ENCODE measurements at places on chromosomes 16 and 17.

GRCh38 chr16:50530277-50531236 lies 17.6 kb upstream of the NKD1 start:
- peak; percentile 85 for DNase-seq

- DNase-seq: no peak
These were observed 11.5 kb upstream of the KRT38 start for GRCh38 chr17:41452281-41452680.

GRCh38 chr17:15952048-15952532 lies 7.2 kb downstream of the ADORA2B start:
- DNase-seq: no peak

DNA sequence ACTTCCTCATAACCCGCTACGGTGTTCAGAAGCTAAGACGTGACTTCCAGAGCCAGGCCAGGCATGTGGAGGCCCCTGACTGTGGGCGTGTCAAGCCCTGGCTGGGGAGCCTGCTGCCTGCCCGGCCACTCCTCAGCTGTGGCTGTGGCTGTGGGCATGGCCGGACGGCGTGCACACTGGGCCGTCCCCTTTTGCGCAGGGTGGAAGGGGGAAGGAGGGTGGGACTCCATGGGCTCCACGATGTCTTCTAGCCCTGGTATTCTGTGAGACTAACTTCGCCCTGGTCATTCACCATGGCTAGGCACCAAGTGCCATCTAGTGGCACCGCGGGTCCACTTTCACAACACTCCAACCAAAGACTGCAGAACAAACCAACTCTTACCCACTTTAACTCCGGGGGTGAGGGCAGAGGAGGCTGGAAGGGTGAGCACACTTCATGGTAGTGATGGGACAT lies 67.9 kb downstream of the N4BP1 start:
- DNase-seq: no peak

DNA sequence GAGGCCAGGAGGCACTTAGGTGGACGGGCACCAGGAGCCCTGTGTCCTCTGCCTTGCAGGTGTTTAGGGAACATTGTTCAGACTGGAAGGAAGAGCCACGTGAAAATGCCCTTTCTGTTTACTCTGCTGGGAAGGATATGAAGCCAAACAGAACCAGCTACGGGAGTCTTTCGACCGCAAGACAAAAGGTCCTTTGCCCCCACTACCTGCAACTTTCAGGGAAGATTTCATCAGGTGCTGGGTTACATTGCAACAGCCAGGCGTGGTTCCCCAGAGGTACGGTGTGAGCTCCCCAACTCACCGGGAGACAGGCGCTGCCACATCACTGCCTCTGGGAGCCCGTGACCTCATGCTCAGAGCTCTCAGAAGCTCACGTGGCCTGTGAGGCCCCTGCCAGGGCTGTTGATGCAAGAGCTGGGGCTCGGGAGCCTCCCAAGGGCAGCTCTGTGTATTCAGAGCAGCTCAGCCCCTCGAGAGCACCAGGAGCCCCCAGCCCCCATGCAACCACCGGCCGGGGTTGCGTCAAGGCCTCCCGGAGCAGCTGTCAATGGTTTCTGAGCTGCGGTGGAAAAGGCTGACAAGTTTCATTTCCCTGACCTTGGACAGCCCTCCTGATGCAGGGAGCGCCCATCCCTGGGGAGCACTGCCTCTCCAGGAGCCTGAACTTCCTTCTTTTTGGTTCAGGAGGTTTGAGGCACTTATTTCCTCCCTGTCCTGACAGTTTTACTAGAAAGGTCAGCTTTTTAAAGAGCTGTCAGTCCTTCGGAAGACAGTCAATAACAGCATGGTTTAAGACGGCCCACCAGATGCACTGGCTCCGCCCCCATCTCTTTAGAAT lies 42.1 kb downstream of the TBC1D16 start:
- DNase-seq: peak; percentile 85

DNA sequence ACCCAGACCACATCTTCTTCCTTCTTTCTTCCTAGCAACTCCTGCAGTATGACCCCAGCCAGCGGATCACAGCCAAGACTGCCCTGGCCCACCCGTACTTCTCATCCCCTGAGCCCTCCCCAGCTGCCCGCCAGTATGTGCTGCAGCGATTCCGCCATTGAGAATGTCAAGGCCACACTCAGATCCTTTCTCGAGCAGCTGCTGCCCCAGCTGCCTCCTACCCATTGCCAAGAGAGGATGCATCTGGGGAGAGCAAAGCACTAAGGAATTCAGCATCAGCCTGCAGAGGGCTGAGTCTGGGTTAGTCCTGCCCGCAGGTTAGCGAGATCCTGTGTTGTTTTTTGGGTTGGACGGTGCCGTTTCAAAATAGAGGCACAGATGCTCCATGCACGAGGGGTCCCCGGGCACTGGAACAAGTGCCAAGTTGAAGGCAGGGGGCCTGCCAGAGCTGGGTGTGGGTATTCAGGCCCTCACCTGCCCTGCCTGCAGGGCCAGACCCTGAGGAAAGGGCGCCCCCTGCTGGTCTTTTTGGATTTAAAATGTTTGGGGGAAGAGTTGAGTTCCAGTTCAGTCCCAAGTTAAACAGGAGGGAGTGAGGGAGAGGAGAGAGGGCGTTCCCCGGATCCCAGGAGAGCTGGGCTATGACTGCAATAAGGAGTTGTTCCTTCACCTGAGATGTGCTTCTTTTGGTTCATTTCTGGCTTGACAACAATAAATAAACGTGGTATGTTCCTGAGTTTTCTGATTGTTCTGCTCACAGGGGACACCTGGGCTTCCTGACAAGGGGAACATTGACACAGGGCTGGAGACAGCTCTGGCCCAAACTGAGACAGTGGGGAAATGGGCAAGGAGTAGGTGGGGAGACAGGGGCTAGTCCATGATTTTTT lies 4.9 kb downstream of the CDK3 start:
- peak; percentile 61 for DNase-seq

GRCh38 chr16:81797443-81797842 lies 18.4 kb downstream of the PLCG2 start:
- DNase-seq: no peak

GRCh38 chr17:17570140-17570797 lies 21.2 kb downstream of the PEMT start:
- DNase-seq: no peak

GRCh38 chr17:34366529-34367107 lies 3.6 kb upstream of the CCL1 start:
- DNase-seq: no peak

DNA sequence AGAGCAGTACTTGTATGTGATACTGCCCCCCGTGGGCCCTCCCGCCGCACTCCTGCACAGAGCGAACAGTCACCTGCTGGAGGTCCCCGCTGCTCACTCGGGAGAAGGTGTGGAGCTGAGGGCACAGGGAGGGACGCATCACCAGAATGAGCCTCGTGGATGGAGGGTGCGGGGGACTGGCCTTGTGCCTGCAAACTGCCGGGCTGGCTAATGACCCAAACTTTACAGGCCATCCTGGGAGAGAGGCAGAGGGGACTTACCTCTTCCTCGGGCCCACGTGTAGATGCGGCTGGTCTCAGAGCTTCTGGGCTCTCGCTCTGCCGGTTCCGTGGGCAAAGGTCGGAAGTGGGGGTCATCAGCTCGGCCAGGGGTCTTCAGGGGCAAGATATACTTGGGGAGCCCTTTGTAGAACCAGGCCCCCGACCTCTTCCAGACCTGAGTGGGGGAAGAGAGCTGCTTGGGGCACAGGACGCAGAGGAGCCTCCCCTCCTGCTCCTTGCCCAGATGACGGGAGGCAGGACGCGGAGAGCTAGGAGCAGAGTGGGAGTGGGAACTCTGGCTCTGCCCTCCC lies 65.5 kb upstream of the DOC2B start:
- no peak for DNase-seq

DNA sequence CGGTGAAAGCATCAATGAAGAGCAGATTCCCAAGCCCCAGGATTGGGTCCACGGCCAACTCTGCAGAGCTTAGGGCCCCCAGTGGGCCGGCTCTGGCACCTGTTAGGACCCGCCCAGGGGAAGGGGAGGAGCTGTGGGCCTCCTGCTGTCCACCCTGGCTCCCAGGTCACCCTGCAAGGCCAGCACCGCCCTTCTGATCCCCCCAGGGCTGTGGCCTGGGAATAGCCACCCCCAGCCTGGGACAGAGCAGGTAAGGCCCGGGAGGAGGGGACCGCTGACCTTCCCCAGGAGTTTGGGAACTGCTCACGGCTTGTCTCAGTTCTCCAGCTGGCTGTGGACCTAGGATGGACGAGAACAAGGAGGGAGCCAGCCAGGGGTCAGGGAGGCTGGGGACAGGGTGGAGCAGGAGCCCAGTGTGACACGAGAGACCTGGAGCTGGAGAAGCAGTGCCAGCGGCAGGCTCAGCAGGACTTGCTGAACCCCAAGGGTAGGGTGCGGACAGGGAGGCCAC lies 39.3 kb upstream of the SLC38A10 start:
- DNase-seq: no peak

DNA sequence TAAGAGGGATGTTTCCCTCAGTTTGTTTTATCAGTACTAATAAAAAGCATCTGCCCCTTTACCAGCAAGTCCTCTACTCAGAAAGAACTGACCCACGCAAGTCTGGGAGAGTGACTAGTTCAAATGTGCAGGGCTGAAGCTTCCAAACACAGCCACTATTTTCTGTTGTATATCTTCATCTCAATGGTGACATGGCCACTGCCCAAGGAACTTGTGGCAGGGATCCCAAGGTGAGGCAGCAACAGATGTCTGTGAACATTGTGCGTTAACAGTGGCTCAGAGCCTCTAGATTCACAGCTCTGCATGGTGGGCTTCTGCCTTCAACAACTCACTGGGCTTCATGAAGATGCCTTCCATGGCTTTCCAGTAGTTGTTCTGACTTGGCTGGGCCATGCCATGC lies 3.7 kb upstream of the BLTP2 start:
- DNase-seq: no peak

DNA sequence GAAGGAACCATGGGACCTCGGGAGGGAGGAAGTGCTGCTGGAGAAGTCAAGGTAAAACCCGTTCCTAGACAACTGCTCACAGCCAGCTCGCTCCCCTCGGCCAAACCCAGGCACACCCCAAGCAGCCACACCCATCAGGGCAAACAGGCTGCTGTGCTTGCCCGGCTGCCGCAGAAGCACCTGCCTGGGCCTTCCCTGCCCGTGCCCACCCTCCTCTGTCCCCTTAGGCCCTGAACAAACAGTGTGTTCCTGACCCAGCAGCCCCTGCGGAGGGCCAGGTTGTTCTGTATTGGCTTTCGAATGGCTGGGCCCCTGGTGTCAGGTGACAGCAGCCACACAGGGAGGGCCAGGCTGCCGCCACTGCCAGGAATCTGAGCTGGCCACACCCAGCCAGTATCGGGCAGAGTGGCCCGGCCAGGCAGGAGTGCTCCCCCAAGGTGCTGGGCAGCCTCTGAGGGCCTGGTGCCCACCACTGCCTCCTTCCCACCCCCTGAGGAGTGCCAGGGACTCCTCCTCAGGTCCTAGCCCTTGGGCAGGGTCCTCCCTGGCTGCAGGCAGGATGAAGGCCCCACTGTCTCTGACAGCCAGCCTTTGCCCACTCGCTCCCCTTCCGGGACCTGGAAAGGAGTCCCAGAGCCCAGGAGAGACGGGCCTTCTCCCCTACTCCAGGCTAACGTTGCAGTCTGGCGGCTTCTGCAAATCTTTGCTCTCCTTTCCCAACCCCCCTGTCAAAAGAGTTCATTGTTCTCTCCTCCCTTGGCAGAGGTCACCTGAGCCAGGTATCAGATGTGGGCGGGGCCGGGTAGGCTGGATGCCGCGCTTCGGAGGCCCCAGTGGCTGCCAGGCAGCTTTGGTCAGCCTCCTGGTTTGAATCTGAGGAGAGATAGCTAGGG lies 24.0 kb downstream of the LLGL2 start:
- peak; percentile 87 for DNase-seq

GRCh38 chr16:661184-661821 lies 6.6 kb upstream of the RHOT2 start:
- DNase-seq: no peak

- no peak for DNase-seq
These were observed 13.3 kb downstream of the AFMID start for GRCh38 chr17:78200451-78200850.

GRCh38 chr16:87541147-87541871 lies 48.5 kb upstream of the ZCCHC14 start:
- DNase-seq: no peak

DNA sequence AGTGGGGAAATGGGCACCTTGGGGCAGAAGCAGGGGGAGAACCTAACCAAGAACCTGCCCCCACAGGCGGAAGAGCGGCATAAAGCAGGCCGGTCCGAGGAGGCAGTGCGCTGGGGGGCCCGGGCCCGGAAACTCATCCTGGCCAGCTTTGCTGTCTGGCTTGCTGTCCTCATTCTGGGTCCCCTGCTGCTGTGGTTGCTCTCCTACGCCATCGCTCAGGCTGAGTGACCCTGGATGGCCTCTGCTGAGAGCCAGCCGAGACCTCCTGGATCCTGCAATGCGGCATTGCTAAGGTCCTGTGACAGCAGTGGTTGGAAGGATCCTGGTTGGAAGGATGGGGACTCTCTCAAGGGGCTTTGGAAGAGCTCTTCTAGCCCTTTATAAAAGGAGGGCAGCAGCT lies 4.5 kb upstream of the PHKG2 start:
- DNase-seq: no peak

- no peak for DNase-seq
These were observed 31.6 kb downstream of the SERPINF1 start for GRCh38 chr17:1793447-1793806.

DNA sequence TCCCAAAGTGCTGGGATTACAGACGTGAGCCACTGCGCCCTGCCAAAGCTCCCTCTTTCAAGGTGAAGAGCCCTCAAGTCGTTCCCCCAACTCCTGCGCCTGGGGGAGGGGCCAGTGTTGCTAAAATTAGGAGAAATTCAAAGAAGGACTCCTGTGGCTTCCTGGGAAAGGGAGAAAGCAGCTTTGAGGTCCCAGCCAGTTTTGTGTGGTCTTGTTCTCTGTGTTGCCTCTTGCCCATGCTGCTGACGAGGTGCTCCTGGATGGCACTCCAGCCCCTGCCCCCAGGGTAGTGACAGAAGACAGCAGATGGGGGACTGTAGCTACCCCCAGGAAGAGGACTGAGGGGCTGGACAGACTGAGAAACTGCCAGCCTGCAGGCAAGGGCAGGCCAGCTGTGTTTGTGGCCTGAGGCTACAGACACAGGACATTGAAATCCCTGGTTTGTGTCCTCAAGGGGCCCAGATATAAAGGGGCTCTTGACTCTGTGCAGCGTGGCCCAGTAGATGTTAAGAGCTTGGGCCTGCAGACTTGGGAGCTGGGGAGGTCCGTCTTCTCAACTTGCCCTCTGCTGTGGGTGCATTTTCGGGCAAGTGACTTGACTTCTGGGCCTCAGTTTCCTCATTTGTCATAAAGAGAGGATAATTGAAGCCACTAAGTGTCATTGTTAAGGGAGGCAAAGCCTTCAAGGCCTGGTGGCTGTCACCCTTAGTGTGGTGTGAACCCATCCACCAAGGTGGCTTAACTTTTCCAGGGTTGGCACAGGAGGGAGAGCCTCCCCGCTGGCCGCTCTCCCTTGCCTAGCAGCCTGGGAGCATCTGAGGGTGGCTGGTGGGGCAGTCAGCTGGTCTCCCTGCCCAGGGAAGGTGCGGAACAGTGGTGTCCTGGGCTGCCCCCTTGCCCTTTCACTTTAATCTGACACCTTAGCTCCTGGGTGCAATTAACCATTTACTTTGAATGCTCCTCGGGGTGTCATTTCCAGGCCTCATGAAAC lies 4.1 kb downstream of the UBALD2 start:
- no peak for DNase-seq

Measured in breast epithelium (tissue), 4 donors.